ENCODE measurements at places on chromosomes 6 and 20. TPM values are rescaled to one million over a fixed set of nuclear protein-coding genes. Genes with fewer than 3 reads are reported as not detected.

Gene TXLNB
- total RNA-seq: 0.68 TPM

DNA sequence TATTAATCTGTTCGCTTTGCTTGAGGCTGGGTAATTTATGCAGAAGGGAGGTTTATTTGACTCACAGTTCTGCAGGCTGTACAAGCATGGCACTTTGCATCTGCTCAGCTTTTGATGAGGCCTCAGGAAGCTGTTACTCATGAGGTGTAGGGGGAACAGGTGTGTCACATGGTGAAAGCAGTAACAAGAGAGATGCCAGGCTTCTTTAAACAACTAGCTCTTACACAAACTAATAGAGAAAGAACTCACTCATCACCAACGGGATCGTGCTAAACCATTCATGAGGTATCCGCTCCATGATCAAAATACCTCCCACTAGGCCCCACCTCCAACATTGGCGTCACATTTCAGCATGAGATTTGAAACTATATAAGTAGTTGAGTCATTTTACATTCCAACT is 34.4 kb upstream of the GCLC start:
- no peak for DNase-seq

DNA sequence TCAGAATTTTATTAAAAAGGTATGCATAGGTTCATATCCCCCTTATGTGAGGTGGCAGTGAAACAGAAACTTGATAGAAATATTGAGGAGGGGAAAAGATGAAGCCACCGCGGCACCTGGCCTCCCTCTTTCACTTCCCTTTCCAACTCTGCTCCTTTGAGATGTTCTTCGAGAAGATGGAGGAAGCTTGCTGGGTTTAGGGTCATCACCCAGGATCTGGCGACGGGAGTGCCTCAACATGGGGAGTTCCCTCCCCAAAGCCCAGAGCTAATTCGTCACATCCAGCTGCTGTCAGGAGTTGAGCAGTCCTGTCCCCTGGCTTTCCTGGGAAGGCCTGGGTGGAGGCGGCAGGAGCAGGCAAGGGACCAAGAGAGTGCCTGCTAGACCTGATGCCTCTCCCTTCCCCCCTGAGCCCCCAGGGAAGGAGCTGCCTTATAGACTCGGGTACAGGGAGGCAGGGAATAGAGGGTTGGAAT is 29.1 kb downstream of the RREB1 start:
- no peak for DNase-seq

- DNase-seq: no peak
These were observed 61.3 kb upstream of the TBXT start for GRCh38 chr6:166228839-166229528.

Gene VSX1
- total RNA-seq: not detected

Gene PPP1R3G
- 0.74 TPM for total RNA-seq

Gene EPB41L1
- total RNA-seq: 21.1 TPM

DNA sequence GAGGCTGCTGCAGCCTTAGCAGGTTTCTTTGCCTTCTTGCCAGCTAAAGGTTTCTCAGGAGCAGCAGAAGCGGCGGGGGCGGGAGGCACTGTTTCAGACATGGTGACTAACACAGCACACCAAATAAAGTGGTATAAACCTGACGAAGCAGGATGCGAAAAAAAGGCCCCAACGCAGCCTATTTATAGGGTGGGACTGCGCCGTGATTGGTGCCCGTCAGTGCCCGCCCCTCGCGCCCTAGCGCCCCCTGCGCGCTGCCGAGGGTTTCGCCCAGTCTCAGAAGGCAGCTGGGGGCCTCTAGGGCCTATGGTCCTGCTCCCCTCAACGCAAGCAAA is 55.0 kb downstream of the TRIM38 start:
- DNase-seq: peak; percentile 83

DNA sequence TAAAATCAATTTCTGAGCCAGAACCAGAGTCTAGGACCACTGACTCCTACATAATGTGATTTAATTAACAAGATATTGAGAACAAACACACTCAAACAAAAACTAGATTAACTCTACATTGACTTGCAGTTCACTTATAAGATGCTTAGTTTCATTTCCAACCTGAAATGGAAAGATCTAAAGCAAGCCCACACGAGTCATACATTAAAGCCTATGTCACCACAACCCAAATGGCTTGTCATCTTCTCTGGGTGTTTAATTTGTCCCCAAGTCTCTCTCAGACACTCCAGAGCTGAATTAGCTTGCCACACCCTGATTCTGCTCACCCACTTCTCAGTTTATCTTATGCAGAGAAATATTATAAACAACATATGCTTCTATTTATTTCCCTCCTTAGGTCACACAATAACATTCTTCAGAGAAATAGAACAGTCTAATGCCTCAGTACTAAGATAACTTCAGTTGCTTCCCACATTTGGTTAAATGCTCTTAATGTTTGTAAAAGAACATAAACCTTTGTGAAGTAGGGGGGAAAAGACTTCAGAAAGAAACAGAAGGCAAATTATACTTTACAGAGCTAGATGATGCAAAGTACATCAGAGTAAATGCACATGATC is 8.8 kb upstream of the FBXO30 start:
- no peak for DNase-seq

DNA sequence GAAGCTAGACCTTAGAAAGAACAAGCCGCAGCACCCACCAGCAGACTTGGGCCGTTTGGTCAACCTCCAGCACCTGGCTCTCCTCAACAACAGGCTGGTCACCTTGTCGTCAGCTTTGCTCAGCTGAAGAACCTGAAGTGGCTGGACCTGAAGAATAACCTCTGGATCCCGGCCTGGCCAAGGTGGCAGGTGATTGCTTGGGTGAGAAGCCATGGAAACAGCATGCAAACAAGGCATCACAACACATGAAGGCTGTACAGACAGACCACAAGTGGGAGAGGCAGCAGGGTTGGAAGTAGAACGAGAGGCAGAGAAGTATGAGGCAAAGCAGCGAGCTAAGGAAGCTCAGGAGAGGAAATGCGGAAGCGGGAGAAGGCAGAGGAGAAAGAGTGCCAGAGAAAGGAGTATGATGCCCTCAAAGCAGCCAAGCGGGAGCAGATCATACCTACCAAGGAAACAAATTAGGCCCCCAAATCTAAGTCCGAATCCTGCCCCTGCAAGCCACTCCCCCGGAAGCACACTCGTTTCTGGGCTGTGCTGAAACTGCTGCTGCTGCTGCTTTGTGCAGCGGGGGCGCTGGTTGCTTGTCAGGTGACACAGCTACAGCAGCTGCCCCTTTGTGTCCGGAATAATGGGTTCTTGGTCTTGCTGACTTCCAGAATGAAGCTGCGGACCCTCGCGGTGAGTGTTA is 121.6 kb upstream of the LGSN start:
- DNase-seq: no peak

GRCh38 chr20:54212226-54212625 is 4.3 kb downstream of the PFDN4 start:
- no peak for DNase-seq

GRCh38 chr6:54618572-54618971 is 228.0 kb upstream of the FAM83B start:
- DNase-seq: no peak

Gene KCNK16
- not detected for total RNA-seq

Gene ECT2L
- not detected for total RNA-seq

GRCh38 chr6:26394289-26394688 is 7.8 kb upstream of the BTN3A1 start:
- DNase-seq: peak; percentile 80

Gene HLA-DQB2
- not detected for total RNA-seq

DNA sequence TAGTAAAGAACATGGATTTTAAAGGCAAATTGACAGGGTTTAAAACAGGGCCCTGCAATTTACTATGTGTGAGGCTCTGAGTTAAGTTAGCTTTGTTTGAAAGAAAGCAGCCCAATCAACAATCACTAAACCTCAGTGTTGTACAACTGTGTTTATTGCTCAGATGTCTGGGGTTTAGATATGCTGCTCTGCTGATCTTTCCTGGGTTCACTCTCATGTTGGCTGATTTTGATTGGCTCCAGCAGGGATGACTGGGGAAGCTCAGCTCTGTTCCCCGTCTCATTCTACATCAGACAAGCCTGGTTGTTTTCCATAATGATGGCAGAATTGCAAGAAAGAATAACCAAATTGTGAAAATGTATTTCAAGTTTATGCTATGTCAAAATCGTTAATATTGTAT is 10.9 kb downstream of the C6orf58 start:
- DNase-seq: no peak

Gene HLA-DQB1
- not detected for total RNA-seq

GRCh38 chr6:1884313-1884712 is 274.6 kb downstream of the FOXC1 start:
- DNase-seq: no peak

- peak; percentile 75 for DNase-seq
These were observed 471 bp downstream of the EZR start for GRCh38 chr6:158818581-158819212.

- peak; percentile 9 for DNase-seq
These were observed 181.4 kb downstream of the SIM1 start for GRCh38 chr6:100283285-100283684.

DNA sequence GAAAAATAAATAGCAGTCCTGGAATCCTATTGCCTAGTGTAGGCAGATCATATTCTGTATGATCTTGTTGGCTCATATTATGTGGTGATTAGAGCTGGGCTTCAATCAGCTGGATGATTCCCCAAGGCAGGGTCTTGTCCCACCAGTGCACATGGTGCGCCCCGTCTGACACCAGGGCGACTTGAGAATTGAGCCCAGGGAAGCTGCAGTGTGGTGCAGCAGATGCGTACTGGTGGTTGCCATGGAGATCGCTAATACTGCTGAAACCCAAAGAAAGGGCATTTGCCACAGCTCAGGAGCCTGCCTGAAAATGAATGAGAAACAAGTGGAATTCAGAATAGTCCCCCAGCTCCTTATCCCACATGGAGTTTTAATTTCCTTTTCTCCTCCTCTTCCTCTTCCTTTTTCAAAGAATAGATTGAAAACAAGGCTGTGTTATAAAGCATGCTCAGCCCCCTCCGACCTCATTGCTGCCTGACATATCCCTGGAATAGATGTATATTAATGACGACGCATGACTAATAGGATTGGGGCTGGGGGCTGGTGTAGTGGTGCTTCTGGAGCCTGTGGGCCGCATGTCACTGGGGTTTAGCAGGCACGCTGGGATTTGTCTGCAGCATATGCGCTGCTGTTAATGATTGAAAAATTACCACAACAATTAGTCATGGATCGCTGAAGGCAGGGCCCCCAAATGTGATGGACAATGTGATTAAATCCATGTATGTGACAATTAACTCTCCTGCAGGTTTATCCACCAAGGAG is 210.5 kb downstream of the FARS2 start:
- no peak for DNase-seq

- DNase-seq: no peak
These were observed 37.8 kb downstream of the PPP1R16B start for GRCh38 chr20:38843346-38843745.

DNA sequence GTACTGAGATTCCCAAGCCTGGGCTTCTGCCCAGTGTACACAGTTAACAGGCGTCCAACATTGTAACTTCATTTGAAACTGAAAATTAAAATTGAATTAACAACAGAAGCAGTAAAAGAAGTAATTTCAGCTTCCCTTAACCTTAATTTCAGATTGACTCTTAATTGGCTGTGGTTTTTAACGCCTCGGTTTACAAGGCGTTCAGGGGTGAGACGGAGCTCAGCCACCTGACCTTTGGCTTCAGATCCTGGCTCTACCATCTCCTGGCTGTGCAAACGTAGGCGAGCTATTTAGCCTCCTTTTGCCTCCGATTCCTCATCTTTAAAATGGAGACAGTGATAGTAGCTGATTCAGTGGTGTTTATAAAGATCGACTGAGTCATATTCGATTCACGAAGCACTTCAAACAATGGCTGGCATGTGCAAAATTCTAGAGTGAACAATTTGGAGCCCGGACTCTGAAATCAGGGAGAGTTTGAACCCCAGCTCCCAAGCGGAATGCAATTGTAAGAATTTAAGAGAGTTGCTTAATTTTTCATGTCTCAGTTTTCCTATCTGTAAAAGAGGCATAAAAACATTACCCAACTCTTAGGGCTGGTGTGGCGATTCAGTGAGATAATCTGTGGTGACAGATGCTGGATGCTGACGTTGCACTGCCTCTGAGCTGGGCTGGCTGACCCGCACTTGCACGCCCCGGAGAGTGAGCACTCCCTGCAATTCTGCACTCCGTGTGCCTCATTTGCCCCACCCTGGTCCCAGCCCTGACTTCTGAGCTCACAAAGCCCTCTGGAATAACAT is 23.5 kb upstream of the OCSTAMP start:
- no peak for DNase-seq

Gene SLC44A4
- 0.17 TPM for total RNA-seq

- no peak for DNase-seq
These were observed 355.1 kb downstream of the HAO1 start for GRCh38 chr20:7585126-7585679.

GRCh38 chr20:22403632-22404361 is 180.6 kb downstream of the FOXA2 start:
- DNase-seq: no peak

- no peak for DNase-seq
These were observed 484.9 kb downstream of the LMBRD1 start for GRCh38 chr6:69311888-69312287.

DNA sequence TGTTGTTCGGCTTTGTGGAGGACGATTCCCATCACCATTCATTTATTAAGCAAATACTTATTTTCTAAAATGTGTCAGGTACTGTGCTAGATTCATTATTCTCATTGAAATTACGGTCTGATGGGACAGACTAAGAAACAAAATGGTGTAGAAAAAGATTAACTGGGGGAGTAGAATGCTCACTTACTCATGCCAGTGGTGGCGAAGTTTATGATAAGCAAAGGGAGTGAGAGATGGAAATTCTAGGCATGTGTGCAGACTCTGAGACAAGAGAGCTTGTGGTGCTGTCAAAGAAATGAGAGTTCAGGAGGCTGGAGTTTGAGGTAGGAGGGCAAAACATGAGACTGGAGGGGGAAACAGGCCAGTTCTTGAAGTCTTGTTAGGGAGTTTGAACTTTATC is 896 bp downstream of the RPP21 start:
- no peak for DNase-seq

Gene NRN1
- 56.3 TPM for total RNA-seq

GRCh38 chr20:400128-400453 is 8.0 kb upstream of the RBCK1 start:
- DNase-seq: no peak

DNA sequence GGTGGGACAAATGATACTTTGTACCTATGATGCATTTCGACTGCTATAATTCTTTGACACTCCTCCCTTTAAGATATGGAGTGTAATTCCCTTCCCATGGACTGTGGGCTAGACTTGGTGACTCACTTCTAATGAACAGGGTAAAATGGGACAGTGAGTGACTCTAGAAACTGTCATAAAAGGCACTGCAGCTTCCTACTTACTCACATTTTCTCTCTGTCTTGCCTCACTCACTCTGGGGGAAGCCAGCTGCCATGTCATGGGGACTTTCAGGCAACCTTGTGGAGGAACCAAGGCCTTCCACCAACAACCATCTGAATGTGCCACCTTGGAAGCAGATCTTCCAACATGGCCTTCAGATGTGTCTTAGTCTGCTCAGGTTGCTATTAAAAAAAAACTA is 12.9 kb upstream of the GFOD1 start:
- no peak for DNase-seq

DNA sequence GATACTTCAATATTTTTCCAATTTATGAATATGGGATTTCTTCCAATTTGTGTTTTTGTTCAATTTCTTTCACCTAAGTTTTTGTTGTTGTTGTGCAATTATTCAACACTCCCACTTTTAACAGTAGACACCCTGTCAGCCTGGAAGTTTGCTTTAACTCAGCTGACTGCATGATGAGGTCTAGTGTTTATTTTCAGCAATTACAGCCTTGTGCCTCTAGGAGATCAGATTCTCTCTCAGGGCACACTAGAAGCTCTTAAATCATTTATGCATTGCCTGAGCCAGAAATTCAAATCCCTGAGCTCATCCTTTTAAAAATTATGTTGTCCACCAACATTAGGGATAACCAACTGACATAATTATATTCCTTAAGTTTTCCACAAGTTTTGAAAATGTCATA is 85.7 kb downstream of the MRAP2 start:
- DNase-seq: no peak

GRCh38 chr6:63581355-63582013 is 9.2 kb downstream of the LOC128125822 start:
- DNase-seq: no peak

All from dermis blood vessel endothelial cell (primary cell).